Stimulated activated CD8-positive, alpha-beta memory T cell treated with anti-CD3 and anti-CD28 coated beads, Interleukin-15, amount 100 ng/mL, for 48 hours (primary cell): ENCODE measurements at places on chromosomes 5 and 9.

DNA sequence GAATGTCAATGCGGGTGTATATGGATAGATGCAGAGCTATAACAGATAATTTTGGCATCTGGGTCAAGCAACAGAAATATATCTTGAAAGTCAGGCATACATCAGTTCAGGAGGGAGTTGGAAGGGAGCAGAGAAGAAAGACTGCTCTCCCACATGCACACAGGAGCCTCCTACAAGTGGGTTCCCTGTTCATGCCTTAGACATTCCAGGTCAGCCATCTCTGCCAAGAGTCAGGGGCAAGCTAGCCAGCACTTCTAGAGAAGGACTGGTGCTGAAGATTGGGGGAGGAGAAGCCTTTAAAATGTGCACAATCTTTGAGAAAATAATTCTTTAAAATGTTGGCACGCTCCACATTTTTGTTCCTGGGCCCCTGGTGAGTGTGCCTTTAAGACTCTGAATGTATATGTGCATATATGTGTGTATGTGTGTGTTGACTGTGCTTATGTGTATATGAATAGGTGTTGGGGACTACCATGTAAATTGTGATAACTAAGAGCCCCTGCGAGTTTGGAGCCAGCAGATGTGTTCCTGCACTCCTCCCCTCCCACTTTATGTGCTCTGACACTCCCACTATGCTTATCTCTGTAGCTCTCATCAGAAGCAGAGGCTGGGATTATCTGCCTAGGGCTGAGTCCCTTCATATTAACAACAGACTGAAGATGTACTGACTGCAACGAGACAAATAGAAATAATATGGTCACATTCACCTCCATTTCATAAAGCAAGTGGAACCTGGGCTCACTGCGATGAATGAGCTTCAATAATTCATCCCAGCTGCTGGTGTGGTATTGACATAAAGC is 21.5 kb upstream of the DELE1 start:
- no peak for DNase-seq

DNA sequence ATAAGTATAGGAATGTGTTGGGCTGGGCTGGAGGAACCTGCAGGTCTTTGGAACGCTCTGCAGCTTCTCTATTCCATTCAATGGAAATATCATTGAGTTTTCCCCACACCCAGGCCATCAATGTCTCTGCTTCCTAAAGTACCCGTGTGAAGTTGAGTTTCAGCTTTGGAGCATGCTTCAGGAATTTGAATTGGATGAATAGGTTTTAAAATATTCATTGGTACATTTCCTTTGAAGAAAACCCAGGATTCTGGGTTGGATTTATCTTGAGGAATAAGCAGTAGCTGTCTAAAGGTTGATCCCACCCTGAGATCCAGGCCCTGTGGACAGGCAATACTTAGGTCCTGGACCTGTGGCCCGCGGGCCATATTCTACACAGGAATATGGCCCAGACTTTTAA is 37.3 kb downstream of the INSYN2B start:
- no peak for DNase-seq

DNA sequence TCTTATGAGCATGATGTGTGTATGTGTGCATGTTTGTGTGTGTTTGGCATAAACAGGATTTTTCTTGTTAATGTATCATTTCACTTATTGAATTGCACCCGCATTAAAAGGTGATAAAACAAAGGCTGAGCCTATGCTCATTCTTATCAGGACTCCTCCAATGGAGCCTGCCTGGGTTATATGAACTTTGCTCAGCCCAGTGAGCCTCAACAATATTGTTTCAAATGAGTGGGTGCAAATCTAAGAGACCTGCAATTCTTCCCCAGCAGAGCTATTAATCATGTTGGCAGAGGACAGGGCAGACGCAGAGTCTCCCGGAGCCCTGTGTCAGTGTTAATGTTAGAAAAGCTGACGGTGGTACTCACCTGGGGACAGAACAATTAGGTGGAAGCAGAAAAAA is 71.6 kb downstream of the SH3RF2 start:
- no peak for DNase-seq

DNA sequence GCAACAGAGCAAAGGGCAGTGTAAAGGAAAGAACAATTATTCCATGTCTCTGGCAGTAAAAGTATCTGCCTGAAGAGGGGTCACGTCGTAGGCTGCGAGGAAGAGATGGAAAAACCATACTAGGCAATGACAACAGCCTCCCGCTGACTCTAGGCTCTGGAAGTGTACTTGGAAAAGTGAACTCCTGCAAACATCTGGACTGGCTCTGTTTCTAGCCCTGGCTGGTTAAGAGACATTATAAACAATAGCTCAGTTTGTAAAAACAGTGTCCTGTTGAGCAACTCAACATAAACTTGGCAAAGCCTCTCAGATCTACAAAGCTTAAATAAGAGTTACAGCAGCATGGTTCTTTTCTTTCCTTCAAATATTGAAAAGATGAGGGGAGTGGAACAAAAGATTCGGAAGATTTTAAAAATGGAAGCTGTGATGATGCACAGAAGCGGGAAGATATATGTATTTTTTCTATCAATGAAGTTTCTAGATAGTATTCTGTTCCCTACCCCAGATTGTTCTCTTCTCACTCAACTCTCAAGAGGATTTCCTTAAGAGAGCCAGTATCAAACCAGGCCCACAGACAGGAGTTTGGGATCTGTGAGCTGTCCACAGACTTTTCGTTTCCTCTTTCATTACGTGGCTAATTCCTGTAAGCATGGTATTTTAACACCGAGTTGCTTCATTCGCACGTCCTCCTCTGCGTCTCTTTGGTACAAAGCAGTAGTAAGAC is 79.4 kb downstream of the SPTLC1 start:
- DNase-seq: no peak

DNA sequence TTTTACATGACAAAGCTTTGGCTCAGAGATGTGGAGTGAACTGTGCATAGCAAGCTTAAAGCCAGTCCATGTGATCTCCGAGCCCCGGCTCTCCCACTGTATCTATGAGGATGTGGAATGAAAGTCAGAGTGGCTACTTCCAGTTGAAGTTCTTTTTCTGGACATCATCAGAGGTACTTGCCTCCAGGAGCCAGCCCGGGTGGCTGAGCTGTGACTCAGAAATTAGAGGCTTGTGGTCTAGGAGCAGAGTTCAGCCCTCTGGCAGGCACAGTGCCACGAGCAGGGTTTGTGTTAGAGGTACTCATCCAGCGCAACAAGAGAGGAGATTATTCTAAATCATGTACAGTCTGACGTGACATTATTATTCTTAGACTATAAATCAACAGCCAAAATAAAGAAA is 322.5 kb downstream of the CDK5RAP2 start:
- DNase-seq: no peak

- no peak for DNase-seq
Measured at GRCh38 chr9:36082931-36083330, 46.2 kb downstream of the RECK start.

DNA sequence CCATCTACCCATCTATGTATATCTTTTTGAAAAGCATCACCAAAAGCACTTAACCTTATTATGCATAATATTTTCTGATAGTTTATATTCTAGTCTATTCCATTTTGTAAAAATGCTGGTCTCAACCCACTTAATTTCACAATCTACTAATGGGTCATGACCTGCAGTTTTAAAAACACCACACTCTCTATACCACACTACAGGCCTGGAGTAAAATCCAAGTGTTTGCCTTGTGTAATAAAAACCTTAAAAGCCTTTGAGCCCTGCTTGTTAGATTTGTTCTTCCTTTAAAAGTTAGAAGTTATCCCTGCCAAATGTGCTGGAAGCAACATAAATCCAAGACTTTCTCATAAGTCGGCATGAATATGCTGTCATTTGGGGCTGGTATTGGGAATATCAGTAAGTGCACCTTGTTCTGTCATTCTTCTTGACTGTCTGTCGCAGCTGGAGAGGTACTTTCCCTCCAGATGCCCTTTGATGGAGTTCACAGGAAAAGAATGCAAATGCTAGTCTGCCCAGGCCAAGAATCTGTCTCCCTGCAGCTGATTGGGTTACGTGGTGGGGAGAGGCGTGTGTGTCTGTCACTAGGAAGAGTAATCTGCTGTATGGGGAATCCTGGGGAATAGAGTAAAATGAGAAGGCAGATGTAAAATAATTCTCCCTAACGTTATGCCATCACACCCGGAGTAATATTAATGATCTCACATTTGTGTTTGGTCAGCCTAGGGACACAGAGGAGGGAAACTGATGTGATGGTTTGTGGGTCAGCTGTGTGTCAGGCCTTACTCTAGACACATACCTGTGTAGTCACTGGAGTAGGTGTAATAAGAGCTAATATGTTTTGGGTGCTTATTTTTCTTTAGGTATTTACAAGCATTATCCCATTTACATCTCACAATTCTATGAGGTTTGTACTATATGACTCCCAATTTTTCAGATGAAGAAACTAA is 79.4 kb downstream of the ZNF366 start:
- no peak for DNase-seq

- DNase-seq: no peak
Measured at GRCh38 chr5:142193114-142193428, 84.5 kb downstream of the NDFIP1 start.

- no peak for DNase-seq
Measured at GRCh38 chr5:149260761-149261160, 10.9 kb upstream of the AFAP1L1 start.
